ENCODE measurements at places on chromosomes 1 and 21. TPM values are rescaled to one million over a fixed set of nuclear protein-coding genes. Genes with fewer than 3 reads are reported as not detected.

GRCh38 chr1:9852410-9853248 lies 28.9 kb upstream of the CLSTN1 start:
- DNase-seq, result no peak

DNA sequence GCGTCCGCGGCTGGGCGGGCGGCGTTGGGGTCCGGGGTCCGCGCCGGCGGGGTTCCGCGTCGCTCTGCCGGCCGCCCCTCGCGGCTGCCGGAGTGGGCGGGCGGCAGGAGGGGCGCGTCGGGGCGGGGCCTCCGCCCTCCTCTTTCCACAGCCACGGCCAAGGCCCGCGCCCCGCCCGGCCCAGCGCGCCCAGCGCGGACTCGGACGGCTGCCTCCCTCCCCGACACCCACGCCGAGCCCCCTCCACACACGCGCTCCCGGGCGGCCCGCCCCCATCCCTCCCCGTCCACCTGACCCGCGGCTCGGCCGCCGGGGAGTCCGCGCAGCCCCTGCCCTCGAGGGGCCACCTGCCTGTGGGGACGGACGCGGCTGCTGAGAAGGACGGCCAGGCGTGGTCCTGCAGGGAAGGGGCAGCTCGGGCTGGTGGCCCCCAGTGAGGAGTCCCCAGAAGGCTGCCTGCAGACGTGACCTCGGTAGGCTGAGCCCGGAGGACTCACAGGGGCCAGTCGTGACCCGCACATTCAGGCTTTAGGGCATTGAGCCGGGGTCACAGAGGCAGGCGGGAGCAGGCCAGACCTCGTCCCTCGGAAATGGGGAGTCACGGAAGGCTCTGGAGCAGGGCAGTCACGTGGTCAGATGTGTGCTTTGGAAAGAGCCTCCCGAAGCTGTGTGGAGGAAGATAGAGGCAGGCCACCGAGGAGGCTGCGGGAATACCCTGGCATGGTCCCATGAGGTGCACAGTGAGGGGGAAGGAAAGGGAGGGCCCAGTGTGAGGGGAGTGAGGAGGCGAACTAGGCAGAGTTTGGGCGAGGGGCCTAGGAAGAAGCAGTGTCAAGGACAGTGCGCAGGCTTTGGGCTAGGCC lies at the start of gene COL8A2:
Gene COL8A2, minus strand, starts transcription at position 94 of the 863 bp plus-strand sequence. CDS start 24,980 bp downstream, outside the sequence.
- DNase-seq, result no peak

- DNase-seq, result no peak
Observed at GRCh38 chr1:105243969-105244368, 1494.3 kb downstream of the AMY1C start.

DNA sequence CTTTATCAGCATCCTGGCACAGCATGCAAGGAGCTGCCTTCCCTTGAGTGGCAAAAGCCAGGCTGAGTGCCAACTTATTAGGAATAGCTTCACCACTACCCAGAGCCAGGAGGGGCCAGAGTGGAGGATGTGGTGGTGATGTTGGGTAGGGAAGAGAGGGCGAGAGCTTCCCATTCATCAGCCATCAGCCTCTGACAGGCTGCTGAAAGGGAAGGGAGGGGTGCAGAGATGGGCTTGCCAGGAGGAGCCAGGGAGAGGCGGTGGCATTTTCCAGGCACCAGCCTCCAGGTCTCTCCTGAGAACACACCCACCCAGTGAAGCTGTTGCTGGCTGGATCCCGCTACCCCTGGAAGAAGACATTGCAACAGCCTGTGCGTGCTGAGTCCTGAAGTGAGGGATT lies 168.5 kb downstream of the ACTL8 start:
- no peak for DNase-seq

- DNase-seq, result no peak
Observed at GRCh38 chr1:202105571-202106339, 17.0 kb upstream of the GPR37L1 start.

DNA sequence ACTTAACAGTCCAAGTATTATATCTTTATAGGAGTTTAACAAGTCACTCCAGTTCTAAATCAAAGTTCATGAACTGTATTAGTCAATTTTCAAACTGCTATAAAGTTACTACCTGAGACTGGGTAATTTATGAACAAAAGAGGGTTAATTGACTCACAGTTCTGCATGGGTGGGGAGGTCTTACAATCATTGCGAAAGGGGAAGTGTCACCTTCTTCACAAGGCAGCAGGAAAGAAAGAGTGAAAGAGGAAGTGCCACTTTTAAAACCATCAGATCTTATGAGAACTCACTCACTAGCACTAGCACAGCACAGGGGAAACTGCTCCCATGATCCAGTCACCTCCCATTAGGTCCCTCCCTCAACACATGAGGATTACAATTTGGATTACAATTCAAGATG lies 70.0 kb downstream of the CLCA4 start:
- DNase-seq, result no peak

DNA sequence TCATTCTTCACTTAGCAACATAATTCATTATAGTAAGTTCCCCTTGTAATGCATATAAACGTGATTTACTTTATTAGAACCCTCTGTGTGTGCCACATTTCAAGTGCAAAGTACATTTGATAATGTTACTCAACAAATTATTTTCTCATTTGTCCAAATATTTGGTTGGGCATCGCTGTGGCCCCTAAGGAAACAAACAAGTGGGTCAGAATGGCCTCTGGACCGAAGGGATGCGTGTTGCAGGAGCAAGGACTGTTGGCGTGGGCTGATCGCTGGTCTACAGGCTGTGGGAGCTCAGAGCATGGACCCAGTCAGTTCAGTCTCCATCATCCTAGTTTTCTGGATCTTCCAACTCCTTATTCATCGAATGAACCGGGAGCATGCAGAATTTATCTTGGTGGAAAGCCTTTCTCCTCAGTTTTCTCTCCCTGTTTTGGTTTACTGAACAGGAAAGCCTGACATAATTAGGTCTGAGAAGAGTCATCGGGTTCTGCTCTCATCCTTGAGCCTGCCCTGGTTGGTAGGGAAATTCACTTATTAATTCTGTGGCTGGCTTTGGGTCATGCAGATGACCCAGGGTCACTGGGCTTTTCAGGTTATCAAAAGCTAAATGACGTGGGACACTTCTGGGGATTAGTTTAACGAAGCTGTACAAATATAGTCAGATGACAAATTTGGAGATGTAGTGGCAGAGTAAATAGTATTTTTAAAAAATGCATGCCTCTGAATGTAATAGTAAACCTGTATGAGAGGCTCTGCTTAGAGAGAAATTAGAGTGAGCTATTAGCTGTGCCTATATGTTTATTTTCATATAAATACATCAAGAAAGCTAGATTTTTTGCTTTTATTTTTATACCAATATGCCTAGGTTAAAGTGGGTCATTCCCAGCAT lies 200.2 kb downstream of the SDCCAG8 start:
- DNase-seq, result no peak

GRCh38 chr21:36247316-36248010 lies 72.5 kb upstream of the MORC3 start:
- no peak for DNase-seq

INAVA gene
- not detected for total RNA-seq

RAB29 gene
- 78.4 TPM for total RNA-seq

LIPI gene
- total RNA-seq, result not detected

All from tibial nerve (tissue), 4 donors.